ENCODE measurements at places on chromosomes 1 and 21. TPM values are rescaled to one million over a fixed set of nuclear protein-coding genes. Genes with fewer than 3 reads are reported as not detected.

The NECTIN4 gene
- total RNA-seq: not detected

- DNase-seq: peak; percentile 63
Measured at GRCh38 chr1:65260851-65261473, 48.4 kb upstream of the DNAJC6 start.

GRCh38 chr1:86110451-86111129, 46.0 kb downstream of the COL24A1 start:
- no peak for DNase-seq

DNA sequence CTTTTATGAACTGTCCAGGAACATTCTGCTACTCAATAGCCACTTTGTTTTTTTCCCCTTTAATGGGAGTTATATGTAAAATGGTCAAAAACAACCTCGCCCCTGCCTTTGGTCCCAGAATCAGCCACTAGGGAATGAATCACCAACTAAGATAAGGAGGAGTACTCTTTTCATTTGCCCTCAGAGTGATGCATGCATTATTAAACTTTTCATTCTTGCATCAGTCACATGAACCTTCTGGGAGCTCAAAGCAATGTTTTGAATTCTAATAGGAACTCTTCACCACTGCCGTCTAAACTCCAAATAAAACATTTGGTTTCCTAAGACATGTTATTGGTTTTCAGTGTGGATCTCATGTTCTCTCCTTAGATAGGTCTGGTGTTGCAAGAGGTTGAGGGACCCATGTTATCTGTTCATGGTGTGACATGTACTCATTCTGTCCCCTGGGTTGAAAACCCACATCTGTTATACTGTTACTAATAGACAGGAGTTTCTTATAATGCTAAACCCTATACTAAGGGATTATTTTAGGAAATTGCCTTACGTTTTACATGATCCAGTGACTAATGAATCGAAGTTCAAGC, 17.8 kb upstream of the HSD17B7 start:
- DNase-seq: no peak

- DNase-seq: no peak
Measured at GRCh38 chr1:201459775-201460174, 9.2 kb downstream of the PHLDA3 start.

The GRIK3 gene
- total RNA-seq: not detected

DNA sequence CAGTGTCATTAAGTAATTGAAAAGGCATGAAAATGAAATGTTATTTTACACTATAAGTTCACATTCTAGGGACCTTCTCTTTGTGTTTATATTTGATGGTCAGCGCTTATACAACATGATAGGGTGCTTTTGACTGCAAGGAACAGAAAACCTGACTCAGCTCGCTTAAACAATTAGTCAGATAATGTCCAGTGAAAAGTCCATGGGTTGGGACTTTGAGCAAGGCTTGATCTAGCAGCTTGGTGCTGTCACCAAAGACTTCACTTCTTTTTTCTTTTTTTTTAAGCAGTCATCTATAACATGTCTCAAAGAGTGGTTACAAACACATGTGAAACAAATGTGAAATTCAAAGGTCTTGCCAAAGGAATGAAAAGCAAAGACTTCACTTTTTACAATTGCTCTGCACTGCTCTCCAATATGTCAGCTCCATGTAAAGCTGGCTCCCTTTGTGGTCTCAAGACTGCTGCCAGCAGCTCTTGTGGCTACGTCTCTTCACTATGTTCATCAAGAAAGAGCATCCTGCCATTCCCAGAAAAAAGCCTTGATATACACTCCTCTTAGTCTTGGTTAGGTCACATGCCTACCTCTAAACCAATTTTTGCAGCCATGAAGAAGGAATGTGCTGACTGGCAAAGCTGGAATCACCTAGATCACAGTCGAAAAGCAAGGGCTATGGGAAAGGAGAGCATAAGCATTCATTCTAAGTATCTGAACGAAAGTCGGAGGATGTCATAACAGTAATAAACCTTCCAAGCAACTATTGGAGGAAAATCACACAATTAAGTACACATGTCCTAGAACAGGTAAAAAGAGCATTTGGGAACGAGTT, 15.2 kb downstream of the F3 start:
- no peak for DNase-seq

GRCh38 chr1:212235857-212236256, 49.4 kb upstream of the PPP2R5A start:
- DNase-seq: no peak

DNA sequence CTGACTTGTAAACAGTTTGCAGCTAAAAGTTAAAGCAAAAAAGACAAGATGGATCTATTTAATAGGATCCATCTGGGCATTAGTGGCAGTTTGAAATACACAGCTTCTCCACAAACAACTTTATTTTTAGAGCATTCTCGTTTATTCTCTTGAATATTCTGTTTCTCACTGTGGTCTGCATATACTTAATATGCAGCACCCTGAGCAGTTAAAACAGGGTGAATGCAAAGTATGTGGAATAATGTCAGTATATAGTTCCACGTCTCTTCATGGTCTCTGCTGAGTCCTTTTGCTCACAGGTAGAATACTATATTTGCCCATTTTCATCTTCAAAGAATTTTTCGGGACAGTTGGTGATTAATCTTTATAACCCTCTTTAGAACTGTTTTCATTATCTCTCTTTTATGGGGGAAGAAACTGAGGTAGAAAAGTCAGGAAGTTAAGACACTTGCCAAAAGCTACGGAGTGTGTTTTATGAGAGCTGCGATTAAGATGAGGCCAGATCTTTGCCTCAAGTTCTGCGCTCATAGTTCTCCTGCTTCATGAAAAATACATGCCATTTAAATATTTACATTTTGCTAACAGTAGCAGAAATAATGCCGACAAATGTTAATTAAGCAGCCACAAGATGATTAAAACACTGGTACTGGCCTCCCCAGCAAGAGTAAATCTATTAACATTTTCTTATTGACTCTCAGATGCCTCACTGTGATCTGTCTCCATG, 115.6 kb downstream of the PTBP2 start:
- DNase-seq: no peak

The OR2L5 gene
- total RNA-seq: not detected

The KCNH1 gene
- not detected for total RNA-seq

The LRRC7 gene
- total RNA-seq: not detected

GRCh38 chr1:244049162-244050013, 1.7 kb upstream of the ZBTB18 start:
- DNase-seq: peak; percentile 81

The RGS1 gene
- total RNA-seq: 5.1 TPM

GRCh38 chr1:67759692-67760029, 73.6 kb downstream of the GNG12 start:
- DNase-seq: no peak

The CCT3 gene
- 623 TPM for total RNA-seq

DNA sequence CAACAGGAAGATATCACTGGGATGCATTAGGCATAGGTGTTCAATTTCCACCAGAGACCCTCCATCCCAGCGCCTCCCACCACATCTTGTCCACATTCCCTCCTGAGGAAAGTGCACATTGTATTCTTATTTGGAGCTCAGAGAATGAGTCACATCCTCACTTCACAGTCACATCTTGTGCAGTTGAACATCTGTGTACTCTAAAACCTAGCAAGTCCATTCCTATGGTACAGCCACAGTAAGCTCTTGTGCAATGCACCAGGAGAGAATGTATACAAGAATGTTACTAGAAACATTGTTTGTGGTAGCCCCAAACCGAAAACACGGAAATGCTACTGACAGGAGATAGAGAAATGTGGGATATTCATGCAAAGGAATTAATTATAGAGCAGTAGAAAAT, 1.6 kb upstream of the KDF1 start:
- no peak for DNase-seq

- no peak for DNase-seq
Measured at GRCh38 chr1:167463080-167463479, 55.2 kb downstream of the CD247 start.

The SLFNL1 gene
- 0.14 TPM for total RNA-seq

- no peak for DNase-seq
Measured at GRCh38 chr1:58874342-58874741, 90.5 kb upstream of the JUN start.

DNA sequence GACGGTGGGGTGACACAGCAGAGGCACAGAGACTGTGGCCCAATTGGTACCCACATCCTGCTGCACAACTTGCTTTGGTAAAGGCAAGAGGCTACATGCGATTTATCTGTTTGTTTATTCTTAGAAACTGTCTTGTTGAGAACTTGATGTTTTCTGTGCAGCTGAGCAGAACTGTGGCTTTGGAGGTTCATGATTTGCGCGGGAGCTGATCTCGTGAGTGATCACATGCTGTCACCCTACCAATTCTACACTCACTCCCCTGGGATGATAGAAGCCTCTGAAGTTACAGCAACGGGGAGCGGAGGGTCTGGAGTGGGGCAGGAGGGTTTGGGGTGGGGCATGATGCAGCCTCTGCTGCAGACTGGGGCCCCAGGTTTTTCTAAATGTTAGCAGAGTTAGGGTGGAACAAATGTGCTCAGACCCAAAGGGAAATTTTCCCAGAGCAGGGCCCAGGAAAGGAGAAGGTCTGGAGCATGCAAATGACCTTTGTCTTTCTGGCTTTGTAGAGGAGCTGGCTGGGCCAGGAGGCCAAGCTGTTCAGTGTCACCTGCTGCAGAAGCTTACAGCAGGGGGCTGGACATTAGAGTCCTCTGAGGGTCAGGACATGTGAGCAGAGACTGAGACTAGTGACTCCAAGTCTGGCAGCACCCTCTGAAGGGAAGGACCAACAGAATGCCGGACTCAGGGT, 83.6 kb downstream of the GRIK3 start:
- no peak for DNase-seq

DNA sequence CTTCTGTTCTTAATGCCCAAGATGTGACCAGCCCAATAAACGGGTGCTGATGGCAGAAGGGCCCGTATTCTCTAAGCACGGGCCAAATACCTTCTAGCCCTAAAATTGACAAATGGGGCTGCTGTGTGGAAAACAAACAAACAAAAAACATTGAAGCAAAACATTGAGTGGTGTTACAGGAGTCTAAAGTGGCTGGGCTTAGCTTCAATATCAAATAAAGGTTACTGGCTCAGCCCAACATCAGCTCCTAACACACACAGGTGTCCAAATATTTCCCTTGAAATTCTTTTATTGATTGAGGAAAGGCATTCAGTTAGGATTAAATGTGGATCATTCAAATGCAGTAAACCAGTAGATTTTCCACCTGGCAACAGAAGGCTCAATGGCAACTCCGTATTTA, 13.3 kb upstream of the TTF2 start:
- no peak for DNase-seq

- no peak for DNase-seq
Measured at GRCh38 chr1:14138687-14139086, 438.7 kb downstream of the PRDM2 start.

GRCh38 chr21:34583926-34584563, 30.9 kb downstream of the RCAN1 start:
- no peak for DNase-seq

DNA sequence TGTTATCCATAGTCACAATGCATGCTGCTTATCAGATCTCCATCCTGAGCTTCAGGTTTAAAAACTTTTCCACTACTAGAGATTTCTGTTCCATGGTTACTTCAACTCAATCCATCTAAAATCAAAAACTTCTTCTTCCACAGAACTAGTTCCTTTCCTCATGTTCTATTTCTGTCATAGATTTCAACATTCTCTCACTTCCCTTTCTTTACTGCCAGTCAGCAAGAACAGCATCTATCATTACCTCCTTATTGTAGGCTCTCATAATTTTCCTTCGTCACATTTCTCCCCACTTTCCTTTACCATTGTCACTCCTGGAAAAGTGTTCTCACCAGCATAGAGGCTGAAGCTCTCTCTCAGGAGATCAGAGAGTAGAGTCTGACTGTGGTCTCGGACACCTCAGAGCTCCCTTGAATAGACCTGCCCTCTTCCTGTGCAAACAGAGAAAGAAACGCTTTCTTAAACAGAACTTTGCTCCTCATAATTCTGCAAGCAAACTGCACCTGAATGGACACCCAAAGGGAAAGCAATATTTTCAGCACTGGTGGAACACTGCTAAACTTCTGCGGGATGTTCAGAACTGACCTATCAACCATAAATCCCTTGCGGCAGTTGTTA, 48.7 kb upstream of the KIRREL1 start:
- no peak for DNase-seq

DNA sequence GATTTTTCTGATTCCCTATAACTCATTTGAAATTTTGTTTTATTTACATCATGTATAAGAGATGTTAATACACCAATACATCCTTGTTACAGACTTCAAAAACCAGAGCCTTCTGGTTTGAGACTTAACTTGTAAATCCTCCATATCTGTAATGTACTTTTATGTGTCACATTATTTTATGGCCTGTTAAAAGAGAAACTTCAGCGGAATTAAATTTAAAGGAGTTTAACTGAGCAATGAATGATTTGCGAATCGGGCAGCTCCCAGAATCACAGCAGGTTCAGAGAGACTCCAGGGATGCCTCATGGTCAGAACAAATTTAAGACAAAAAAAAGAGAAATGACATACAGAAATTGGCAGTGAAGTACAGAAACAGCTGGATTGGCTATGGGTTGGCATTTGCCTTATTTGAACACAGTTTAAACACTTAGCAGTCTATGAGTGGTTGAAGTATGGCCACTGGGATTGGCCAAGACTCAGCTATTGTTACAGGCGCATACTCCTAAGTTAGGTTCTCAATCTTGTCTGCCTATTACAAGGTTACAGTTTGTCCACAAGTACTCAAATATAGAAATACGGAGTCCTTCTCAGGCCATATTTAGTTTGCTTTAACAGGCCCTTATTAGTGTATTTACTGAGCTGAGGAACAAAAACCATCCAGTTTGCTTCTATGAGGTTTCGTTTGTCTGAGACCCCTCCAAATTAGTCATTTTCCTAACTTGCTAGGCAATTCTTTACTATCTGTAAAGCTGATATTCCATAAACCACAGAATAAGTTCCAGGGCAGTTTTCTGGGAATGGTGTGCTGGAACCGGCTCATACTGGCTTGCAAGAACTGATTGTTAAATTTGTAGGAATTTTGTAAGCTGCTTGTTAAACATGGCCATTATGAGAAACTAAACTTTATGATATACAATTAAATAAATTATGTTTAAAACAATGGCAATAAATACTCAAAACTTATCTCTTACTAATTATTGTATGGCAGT, 56.2 kb upstream of the WDR26 start:
- DNase-seq: no peak

GRCh38 chr1:7752512-7753417, 18.3 kb upstream of the VAMP3 start:
- peak; percentile 78 for DNase-seq

The ELAPOR1 gene
- total RNA-seq: 32.0 TPM

- DNase-seq: no peak
Measured at GRCh38 chr1:111227851-111228747, 586 bp downstream of the CHI3L2 start.

The ANXA9 gene
- 0.12 TPM for total RNA-seq

DNA sequence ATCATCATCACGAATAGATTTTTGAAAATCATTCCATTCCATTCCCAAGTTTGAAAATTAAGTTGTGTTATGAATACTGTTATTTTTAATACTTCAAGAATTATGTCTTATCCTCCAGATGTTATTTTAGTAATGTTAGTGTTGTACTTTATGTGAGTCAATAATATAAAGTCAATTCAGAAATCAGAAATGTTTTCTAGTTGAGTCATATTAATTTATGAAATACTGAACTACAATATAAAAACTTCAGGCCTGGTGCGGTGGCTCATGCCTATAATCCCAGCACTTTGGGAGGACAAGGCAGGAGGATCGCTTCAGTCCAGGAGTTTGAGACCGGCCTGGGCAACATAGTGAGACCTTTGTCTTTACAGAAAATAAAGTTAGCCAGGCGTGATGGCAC, 38.4 kb upstream of the GPR25 start:
- DNase-seq: no peak

- no peak for DNase-seq
Measured at GRCh38 chr1:33471416-33471815, 1.0 kb upstream of the ZSCAN20 start.

GRCh38 chr1:228375578-228376261, 30.9 kb downstream of the TRIM11 start:
- DNase-seq: no peak
